ENCODE measurements at places on chromosomes 5 and 9. TPM values are rescaled to one million over a fixed set of nuclear protein-coding genes. Genes with fewer than 3 reads are reported as not detected.

Gene PCDHGA11
- 0.21 TPM for total RNA-seq

Gene ELOVL7
- 2.6 TPM for total RNA-seq

Gene DDX4
- not detected for total RNA-seq

Gene SPATA31A3
- not detected for total RNA-seq

Gene RNF14
- total RNA-seq, result 55.3 TPM

Gene KIF12
- total RNA-seq, result 2.0 TPM

Gene ASPN
- not detected for total RNA-seq

Gene LHX2
- total RNA-seq, result 0.33 TPM

Gene GARIN3
- not detected for total RNA-seq

Gene SREK1
- total RNA-seq, result 21.8 TPM

Gene ADRB2
- 0.18 TPM for total RNA-seq

Gene CAMK4
- total RNA-seq, result 2.5 TPM

Gene LECT2
- not detected for total RNA-seq

Gene FRMD3
- total RNA-seq, result 0.10 TPM

Gene SVEP1
- total RNA-seq, result 0.30 TPM

Gene C7
- total RNA-seq, result 0.87 TPM

Gene ANKRD55
- total RNA-seq, result not detected

Gene PCDHB11
- 0.18 TPM for total RNA-seq

Gene MELK
- 71.4 TPM for total RNA-seq

Gene CAMLG
- 41.1 TPM for total RNA-seq

Gene SMIM33
- not detected for total RNA-seq

Gene DBN1
- 216 TPM for total RNA-seq

Gene TAF11L10
- not detected for total RNA-seq
